ENCODE measurements at places on chromosomes 5 and 9.

GRCh38 chr5:312845-313244 is 8.7 kb upstream of the AHRR start:
- no peaks in the 10 kb centered on the region for H3K36me3 ChIP-seq
- H3K27me3 ChIP-seq: no peaks in the 10 kb centered on the region
- H3K27ac ChIP-seq: no peak overlapping the region
- no peak overlapping the region for H3K4me3 ChIP-seq
- peaks cover 8% of the 10 kb centered on the region for H3K4me1 ChIP-seq

DNA sequence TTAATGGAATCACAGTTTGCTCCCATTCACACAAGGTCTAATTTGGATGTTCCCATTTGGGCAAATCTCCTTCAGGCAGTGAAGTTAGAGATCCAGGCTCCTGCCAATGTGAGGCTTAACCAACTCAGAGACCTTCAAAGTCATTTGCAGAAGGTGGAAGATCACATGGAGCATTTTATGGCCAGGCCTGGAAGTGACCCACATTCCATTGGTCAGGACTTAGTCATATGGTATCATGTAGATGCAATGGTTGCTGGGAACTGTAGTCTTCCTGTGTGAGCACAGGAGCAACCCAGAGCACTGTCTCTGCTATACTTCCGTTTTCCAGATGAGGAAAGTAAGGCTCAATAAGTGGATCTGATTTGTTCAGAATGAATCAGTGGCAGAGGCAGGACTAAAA is 292.7 kb upstream of the SMARCA2 start:
- DNase-seq: no peak
- H3K36me3 ChIP-seq: no peaks in the 10 kb centered on the region
- H3K4me3 ChIP-seq: no peak overlapping the region
- peaks cover 15% of the 10 kb centered on the region for H3K27me3 ChIP-seq
- H3K4me1 ChIP-seq: peaks cover 2% of the 10 kb centered on the region
- no peak overlapping the region for H3K27ac ChIP-seq

- peak; percentile 87 for DNase-seq
- peaks cover 42% of the 10 kb centered on the region for H3K36me3 ChIP-seq
- peaks cover 93% of the 10 kb centered on the region for H3K4me1 ChIP-seq
- peak overlapping the region; percentile 42 for H3K4me3 ChIP-seq
- H3K27me3 ChIP-seq: no peaks in the 10 kb centered on the region
- H3K27ac ChIP-seq: peak overlapping the region; percentile 89
Observed at GRCh38 chr5:134132372-134133187, 18.1 kb downstream of the TCF7 start.

GRCh38 chr5:112004867-112005622 is 248.1 kb upstream of the NREP start:
- no peak overlapping the region for H3K27ac ChIP-seq
- H3K4me3 ChIP-seq: no peak overlapping the region
- peaks cover 13% of the 10 kb centered on the region for H3K4me1 ChIP-seq
- no peak for DNase-seq

DNA sequence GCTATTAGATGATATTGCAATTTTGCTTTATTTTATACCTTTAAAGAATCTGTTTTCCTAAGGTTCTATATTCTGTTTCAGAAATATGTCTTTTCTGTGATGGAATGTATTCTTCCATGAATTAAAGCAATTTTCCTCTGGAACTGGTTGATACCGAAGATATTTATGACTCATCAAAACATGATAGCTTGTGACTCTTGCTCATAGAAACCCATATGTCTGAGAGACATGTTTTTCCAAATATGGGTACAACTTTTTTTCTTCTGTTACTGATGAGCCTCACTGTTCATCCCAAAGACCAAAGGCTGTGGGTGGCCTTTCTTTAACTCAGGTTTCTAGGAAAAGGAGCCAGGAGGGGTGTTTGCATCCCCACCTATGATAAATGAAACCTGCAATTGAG is 126.1 kb upstream of the PAPPA start:
- no peaks in the 10 kb centered on the region for H3K36me3 ChIP-seq
- DNase-seq: no peak
- H3K27ac ChIP-seq: no peak overlapping the region
- H3K4me3 ChIP-seq: no peak overlapping the region

DNA sequence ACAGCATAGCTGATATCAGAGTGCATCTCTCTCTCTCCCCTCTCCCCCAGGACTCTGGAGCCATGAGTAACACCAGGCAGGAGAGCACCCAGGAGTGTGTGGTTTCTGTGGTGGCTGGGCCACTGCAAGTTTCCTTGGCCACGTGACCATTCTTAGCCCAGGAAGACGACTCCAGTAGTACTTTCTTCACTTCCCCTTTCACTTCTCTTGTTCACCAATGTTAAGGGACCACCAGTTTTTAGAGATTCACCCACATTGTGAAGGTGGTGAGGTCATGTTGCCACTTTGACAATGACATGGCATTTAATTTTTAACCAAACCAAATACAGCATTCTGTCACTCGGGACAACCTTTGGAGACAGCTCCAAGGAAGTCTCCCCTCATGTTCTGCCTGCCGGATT is 17.9 kb upstream of the DAPK1 start:
- no peak overlapping the region for H3K4me3 ChIP-seq
- H3K36me3 ChIP-seq: no peaks in the 10 kb centered on the region
- peaks cover 12% of the 10 kb centered on the region for H3K4me1 ChIP-seq
- H3K27ac ChIP-seq: no peak overlapping the region
- H3K27me3 ChIP-seq: no peaks in the 10 kb centered on the region

- H3K27me3 ChIP-seq: no peaks in the 10 kb centered on the region
- DNase-seq: no peak
- H3K4me1 ChIP-seq: no peaks in the 10 kb centered on the region
- H3K36me3 ChIP-seq: no peaks in the 10 kb centered on the region
- H3K4me3 ChIP-seq: no peak overlapping the region
- no peak overlapping the region for H3K27ac ChIP-seq
Observed at GRCh38 chr5:180391276-180391675, 38.1 kb upstream of the GFPT2 start.

DNA sequence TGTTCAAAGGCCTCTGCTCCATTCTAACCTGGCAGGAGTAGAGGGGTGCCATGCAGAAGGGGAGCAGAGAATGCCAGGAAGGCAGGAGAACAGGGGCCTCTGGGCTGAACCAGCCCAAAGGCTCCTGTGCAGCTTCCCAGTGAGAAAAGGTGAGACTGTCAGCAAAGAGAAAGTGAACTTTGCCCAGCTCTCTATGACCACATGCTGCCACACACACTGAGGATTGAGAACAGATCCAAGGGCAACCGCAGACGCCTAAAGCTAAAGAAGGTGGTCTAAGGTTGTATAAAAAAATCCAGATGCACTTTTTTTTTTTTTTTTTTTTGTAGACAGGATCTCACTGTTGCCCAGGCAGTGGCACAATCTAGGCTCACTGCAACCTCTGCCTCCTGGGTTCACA is 51.4 kb downstream of the ALDH7A1 start:
- no peaks in the 10 kb centered on the region for H3K36me3 ChIP-seq
- no peak overlapping the region for H3K4me3 ChIP-seq
- DNase-seq: no peak
- no peaks in the 10 kb centered on the region for H3K27me3 ChIP-seq
- H3K27ac ChIP-seq: no peak overlapping the region
- no peaks in the 10 kb centered on the region for H3K4me1 ChIP-seq

DNA sequence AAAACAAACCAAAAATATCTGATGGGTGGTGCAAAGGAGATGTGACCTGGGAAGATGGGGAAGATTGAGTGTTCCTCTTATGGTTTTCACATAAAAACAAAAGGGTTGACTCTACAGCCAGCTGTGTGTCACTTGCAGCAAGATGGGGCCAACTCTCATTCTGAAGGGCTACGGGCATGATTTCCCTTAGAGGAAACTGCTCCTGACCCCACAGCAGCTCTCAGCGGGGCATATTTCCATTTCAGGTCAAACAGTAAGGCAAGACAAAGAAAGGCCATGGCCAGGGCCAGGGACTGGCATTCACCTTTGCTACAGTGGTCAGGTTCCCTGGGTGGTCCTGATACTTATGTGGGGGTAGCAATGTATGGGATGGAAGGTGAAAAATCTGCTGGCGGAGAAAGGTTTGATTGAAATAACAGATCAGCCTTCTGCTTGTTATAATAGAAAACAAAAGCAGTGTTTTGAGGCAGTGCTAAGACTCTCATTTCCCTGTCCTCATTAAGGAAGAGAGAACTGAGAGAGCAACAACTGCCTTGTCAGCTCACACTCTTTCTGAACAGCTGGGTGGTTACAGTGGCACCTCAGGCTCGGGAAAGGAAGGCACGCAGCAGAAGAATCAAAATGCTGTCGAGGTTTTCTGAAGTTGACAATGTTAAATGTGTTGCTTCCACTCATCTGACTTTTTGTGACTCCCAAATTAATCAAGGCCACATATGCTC is 120.7 kb upstream of the PCA3 start:
- no peak overlapping the region for H3K27ac ChIP-seq
- DNase-seq: no peak
- H3K27me3 ChIP-seq: no peaks in the 10 kb centered on the region
- peaks cover 4% of the 10 kb centered on the region for H3K4me1 ChIP-seq

DNA sequence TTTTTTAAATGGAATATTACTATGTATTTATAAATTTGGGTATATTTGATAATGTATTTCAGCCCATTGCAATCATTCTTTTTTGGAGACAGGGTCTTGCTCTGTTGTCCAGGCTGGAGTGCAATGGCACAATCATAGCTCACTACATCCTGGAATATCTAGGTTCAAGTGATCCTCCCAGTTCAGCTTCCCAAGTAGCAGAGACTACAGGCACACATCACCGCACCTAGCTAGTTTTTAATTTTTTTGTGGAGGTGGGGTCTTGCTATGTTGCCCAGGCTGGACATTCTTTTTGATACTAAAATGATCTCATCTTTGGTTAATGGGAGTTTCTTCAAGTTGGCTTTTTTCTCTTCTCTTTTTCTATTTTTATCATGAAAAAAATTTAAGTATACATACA is 91.3 kb downstream of the UNC13B start:
- H3K27me3 ChIP-seq: peaks cover 16% of the 10 kb centered on the region
- H3K4me3 ChIP-seq: no peak overlapping the region
- H3K4me1 ChIP-seq: peaks cover 2% of the 10 kb centered on the region
- H3K36me3 ChIP-seq: no peaks in the 10 kb centered on the region

- H3K27ac ChIP-seq: peak within 1 kb of the TSS; percentile 85
- H3K27me3 ChIP-seq: no peaks in the 10 kb centered on the region
- H3K4me3 ChIP-seq: peak within 1 kb of the TSS; percentile 82
- DNase-seq: peak; percentile 34
Observed at GRCh38 chr9:93576258-93577077, at the start of gene PHF2. Gene PHF2 (plus strand): TSS chr9:93576584. CDS start chr9:93576774, 190 bp downstream.

DNA sequence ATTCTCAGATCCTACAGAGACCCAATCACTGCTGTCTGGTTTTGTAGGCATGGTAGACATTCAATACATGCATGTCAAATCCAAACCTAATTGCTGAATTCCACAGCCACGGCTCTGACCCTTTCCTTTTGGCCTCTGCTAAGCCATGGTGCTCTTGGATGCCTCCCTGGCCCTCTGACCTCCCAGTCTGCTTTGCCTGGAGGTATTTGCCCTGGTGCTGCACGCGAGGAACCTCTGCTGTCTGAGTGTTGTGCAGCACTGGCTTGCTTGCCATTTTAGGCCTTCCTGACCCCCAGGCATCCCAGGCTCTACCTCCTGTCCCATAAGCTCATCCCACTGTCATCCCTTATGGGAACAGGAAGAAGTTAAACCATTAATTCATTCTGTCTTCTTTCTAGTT is 60.9 kb downstream of the DOCK2 start:
- no peak overlapping the region for H3K27ac ChIP-seq
- DNase-seq: no peak
- no peak overlapping the region for H3K4me3 ChIP-seq

- DNase-seq: no peak
- H3K4me1 ChIP-seq: no peaks in the 10 kb centered on the region
- no peaks in the 10 kb centered on the region for H3K36me3 ChIP-seq
- no peaks in the 10 kb centered on the region for H3K27me3 ChIP-seq
- no peak overlapping the region for H3K27ac ChIP-seq
Observed at GRCh38 chr9:18569941-18570630, 96.1 kb downstream of the ADAMTSL1 start.

DNA sequence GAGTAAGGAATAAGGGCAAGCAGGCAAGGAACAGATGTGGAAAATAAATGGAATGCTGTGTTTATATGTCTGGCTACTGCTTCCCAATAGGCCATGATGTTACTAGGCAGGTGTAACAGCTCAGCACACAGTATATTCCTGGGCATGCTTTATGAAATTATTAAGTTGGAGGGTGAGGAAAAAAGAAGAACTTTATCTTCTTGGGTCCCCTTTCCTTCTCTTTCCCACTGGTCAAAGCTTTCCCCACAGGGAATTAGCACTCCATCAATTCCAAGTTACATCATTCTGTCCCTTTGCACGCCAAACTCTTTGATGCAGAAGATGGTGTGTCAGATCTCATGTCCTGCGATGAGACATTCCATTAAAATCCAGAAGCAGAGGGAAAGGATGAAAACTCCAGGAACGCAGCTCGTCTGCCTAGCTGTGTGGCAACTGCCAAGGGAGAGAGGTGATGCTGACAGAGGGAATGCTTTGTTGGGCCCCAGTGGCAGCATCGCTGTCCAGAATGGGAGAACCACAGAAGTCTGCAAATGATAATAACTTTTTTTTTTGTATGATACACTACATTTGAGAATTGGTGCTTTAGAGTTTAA is 447.3 kb upstream of the ARRDC3 start:
- no peak for DNase-seq
- H3K36me3 ChIP-seq: no peaks in the 10 kb centered on the region
- no peaks in the 10 kb centered on the region for H3K27me3 ChIP-seq
- no peak overlapping the region for H3K4me3 ChIP-seq
- H3K27ac ChIP-seq: no peak overlapping the region

DNA sequence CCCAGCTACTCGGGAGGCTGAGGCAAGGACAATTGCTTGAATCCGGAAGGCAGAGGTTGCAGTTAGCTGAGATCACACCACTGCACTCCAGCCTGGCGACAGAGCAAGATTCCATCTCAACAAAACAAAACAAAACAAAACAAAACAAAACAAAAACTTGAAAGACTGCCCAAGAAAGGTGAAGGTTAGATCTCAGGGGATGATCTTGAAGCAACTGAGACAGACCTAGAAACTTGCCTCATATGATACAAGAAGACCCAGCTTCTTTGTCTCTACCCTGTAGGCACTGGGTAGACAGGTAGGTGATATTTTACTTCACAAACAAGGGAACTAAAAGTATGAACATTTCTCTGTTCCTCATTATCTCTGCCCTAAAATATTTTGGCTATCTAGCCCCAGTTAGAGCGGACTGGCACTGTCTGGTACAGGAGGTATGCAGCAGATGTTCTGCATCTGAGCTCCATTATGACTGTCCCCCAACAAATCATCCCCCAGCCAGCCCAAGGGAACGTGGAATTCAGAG is 26.3 kb upstream of the SHOC1 start:
- peaks cover 6% of the 10 kb centered on the region for H3K27me3 ChIP-seq
- no peak for DNase-seq
- H3K4me1 ChIP-seq: no peaks in the 10 kb centered on the region
- no peaks in the 10 kb centered on the region for H3K36me3 ChIP-seq

DNA sequence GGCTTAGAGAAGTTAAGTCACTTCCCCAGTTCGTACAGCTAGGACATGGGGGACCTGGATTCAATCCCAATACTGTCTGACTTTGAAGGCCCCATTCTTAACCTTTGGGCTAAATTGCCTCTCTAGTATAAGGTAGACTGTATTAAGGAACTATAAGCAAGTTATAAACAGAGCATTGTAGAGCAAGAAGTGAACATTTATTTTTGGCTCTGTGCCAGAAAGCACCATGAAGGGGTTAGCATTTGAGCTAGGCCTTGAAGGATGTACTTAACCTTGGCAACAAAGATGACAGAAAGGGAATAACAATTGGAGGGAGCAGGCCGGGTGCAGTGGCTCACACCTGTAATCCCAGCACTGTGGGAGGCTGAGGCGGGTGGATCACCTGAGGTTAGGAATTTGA is 32.8 kb downstream of the GALNT10 start:
- no peak overlapping the region for H3K4me3 ChIP-seq
- H3K4me1 ChIP-seq: peaks cover 31% of the 10 kb centered on the region
- no peak overlapping the region for H3K27ac ChIP-seq
- DNase-seq: no peak

- H3K4me3 ChIP-seq: no peak overlapping the region
- no peaks in the 10 kb centered on the region for H3K27me3 ChIP-seq
- no peak overlapping the region for H3K27ac ChIP-seq
- no peak for DNase-seq
Observed at GRCh38 chr9:110013064-110013463, 194.9 kb downstream of the C9orf152 start.

All from activated naive CD8-positive, alpha-beta T cell treated with anti-CD3 and anti-CD28 coated beads for 36 hours (primary cell).